ENCODE measurements at places on chromosomes 4 and X.

- DNase-seq: no peak
Observed at GRCh38 chr4:98623126-98623802, 35.1 kb downstream of the TSPAN5 start.

GRCh38 chr4:168883513-168883912 lies 126.5 kb downstream of the CBR4 start:
- no peak for DNase-seq

DNA sequence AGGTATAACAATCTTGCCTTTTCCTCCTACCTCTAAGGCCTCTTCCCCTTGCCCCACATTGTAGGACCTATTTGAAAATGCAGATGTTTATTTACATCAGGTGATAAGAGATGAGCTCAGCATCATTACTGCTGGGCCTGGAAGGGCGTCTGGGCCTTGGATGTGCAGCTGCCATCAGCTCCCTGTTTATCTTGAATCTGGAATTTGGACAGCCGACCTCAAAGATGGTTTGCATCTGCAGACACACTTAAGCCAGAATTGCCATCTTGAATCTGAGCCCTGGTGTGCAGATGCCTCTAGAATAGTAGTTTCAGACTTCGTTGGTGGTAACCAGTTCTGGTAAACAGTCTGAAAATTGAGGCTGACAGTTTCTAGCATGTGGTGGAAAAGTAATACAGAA lies 59.0 kb downstream of the FAM193A start:
- no peak for DNase-seq

GRCh38 chrX:25226151-25226550 lies 210.4 kb upstream of the ARX start:
- DNase-seq: no peak

DNA sequence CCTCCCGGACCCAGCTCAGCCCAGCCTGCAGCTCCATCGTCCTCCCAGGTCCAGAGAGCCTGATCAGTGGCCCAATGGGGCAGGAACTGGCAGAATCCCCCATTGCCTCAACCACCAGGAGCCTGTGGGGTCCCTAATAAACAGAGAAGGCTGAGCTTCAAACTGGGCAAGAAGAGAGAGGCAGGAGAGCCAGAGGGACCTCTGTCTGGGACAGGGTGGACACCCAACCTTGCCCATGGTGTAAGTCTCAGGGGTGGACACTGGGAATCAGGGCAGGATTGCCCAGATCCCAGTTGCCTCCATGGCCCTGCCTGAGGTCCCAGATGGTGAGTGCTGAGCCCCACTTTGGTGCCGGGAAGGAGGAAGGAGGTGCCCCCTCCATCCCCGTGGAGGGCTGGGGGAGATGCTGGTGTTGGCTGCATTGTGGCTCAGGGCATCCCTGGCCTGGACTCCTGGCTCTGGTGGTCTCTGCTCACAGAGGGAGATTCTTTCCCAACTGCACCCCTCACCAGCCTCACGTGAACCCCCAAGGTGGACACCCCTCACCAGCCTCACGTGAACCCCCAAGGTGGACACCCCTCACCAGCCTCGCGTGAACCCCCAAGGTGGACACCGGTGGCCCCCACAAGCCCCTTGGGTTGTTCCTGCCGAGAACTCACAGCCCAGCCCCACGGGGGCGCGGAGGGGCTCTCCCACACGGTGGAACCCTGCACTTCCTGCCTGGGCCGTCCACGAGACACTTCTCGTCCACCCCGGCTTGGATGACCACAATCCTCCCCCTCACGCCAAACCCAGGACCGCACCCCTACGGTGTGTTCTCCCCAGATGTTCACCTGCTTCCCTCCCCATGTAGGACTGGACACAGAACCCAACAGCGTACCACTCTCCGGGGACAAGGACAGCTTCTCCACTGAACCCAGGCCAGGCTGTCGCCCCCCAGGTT lies 5.4 kb downstream of the CPLX1 start:
- DNase-seq: no peak
